ENCODE measurements at places on chromosomes 1 and 21.
A peak's percentile ranks its signal among the peaks of the same experiment; 100 is the strongest.

DNA sequence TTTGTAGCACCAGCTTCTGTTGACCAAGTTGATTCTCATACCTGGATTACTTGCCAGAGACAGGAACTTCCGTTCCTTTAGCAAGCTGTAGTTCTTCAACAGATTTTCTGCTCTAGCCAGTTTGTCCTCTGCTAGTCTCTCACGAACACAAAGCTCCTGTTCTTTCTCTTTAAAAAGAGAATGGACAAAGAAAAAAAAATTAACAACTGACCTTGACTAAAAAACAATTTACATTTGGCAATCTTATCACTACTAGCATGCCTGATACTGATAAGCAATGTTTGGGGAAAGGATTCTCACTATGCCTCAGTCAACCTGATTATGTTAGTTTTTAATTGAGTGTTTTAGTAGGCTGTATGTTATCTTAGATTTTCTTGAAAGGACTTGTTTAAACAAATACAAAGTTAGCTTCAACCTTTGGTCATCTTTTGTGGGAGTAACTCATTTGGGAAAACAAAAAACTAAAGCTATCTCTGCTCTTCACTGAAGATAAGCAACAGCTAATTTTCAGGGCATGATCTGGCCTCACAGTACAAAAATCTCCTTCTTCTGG, 8.3 kb downstream of the NEK2 start:
- no peak for DNase-seq

DNA sequence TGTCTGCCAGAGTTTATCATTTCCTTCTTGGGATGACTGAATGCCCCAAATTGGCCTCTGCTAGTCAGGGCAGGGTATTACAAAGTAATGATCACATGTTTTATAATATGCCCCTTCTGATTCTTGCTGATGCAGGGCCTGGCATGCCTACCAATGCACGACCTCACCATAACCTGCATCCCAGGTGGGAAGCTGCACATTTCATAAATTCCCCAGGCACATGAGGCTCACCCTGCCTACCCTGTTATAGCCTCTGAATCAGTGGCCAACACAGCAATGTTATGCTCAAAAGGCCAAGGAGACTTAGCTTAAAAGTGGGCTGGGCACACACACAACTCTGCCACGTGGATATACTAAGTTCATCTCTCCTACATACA, 28.0 kb upstream of the XPR1 start:
- no peak for DNase-seq

DNA sequence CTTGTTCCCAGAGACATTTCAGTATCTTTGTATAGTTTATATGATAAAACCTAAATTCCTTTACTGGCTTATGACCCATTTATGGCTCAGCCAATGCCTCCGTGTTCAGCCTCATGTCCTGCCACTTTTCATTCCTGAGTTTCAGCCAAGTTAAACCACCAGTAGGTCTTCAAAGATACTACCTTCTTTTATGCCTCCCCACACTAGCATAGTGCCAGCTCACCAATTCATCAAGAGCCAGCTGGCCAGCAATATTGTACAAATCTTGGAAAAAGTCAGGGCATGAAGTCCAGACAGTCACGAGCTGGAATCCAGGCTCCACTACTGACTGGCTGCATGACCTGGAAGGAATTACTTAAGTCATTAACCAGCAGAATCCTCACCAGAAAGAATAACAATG, 446.0 kb downstream of the GPATCH2 start:
- DNase-seq: no peak

- DNase-seq: no peak
Observed at GRCh38 chr1:236400061-236400603, 6.0 kb downstream of the EDARADD start.

DNA sequence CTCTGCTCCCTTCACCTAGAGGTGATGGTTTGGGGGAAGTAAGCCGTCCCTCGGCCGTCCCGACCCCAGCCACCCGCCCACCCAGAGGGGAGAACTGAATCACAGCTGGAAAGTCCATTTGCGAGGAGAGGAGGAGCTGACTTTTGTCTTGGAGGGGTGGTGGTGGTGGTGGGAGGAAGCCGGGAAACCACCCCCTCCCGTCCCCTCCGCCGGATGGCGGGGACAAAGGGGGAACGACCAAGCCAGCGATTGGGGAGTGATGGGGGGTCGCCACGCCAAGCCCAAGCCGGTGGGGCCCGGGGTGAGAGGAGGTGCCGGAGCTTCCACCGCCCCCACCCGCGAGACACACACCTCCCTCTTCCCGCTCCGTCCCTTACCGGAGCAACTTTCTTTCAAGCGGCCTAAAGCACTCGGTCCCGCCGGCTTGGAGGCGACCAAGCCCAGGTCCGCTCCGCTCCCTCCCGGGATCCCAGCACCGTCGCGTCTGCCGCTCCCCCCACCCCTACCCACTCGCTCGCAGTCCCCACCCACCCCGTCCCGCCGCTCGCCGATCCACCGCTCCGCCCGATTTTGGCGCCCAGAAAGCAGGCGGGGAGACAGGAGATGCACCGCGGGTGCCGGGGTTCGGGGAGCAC, 540 bp downstream of the ARHGEF2 start:
- peak; percentile 31 for DNase-seq

- DNase-seq: no peak
Observed at GRCh38 chr1:179951383-179952144, 3.0 kb upstream of the CEP350 start.

GRCh38 chr21:19833082-19833481, 1165.1 kb upstream of the NCAM2 start:
- DNase-seq: no peak

DNA sequence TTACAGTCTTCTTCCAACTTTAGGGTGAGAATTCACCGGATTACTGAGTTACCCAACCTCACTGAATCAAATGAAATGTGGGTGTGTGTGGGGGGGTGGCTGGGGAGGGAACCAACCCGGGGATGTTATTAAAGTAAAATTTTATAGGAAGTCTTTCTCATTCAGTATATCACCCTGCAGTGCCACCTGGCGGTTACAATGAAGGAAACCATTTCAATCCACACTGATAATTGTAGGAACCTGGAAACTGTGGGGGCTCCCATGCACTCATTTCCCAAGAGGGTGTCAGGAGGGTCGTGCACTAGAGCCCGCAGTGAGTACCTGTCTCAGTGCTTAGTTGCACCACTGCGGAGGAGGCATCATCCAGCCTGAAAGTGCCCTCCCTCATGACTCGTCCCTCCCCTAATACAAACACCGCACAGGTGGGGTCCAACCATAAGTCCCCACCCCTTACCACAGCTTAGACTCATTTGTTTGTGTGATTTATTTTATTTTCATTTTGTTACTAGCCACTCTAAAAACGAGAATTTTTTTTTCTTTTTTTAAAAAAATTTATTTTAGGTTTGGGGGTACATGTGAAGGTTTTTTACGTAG, 29.1 kb upstream of the IGSF5 start:
- peak; percentile 5 for DNase-seq

DNA sequence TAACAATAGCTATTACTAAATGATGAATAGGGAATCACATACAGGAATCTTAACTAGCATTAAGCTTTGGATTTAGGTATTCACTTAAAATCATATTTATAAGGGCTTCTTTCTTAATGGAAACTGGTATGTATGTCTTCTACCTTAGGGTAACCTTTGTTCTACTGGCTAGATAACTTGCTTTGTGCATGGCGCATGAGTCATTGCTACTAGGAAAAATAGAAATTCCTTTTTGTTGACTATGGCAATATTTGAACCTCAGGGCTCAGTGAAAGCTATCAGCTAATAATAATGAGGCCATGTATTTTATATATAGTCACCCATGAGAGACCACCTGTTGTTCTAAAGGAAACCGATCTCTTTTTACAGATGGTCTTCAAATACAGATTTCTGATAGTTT, 72.5 kb downstream of the RPS6KC1 start:
- no peak for DNase-seq

DNA sequence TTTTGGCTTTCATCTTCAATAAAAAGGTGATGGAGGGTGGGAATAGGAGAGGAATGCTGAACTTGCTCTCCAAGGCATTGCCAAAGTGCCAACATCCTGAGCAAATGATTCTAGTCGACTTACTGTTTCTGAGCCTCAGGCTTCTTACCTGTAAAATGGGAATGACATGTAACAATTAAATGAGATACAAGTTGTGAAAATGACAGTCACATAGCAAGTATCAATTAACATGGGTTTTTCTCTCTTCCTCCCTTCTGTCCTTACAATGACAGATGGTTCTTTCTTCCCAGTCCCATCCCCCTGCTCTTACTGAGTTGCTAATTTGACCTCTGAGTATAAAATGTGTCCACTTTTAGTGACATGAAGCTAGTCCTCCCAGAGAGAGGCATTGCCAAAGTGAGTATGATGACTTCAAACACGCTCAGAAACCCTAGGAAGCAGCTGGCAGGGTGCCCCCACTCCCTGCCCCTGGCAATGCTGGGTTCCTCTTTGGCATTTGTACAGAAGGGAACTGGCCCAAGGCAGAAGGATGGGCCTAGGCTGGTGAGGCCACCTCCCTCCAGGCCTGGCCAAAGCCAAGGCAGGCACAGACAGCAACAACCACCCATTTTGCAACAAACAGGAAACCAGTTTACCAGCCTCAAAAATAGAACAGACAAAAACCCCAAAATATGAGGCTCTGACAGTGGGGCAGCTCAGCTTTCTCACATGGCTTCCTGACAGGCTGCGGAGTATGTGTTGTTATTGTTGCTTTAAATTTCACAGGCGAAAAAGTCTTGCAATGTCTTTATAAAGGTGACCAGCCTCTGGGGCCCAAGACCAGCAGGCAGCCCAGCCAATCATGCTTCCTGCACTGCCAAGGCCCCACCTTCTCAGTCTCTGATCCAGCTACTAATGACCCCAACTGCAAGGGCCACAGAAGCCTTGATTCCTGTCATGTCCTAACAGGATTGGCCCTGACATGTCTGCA, 115.9 kb downstream of the HIVEP3 start:
- peak; percentile 12 for DNase-seq

DNA sequence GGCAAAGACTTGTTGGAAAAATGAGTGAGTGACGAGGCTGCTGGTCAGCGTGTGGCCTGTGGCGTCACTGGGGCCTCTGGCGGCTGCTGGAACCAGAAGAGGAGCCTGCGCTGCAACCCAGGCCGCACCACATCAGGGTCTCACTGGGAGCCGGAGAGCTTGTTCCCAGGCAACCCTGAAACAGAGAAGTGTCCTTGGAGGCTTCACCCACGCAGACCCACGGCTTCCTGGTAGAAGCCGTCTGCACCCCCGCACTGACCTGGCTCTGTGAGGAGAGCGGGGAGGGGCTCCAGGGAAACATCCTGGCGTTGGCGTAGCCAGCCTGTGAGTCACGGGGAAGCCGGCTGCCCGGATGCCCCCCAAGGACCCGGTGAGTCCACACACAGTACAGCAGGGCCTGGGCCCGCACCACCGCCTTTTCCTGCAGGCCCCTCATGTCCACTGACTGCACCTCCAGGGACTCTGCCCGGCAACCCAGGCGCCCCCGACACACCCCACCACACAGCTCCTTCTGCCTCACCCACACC, 57.4 kb downstream of the COL6A1 start:
- no peak for DNase-seq

- no peak for DNase-seq
Observed at GRCh38 chr1:40984066-40984465, 4.6 kb downstream of the CTPS1 start.

GRCh38 chr1:51669816-51670215, 52.9 kb downstream of the OSBPL9 start:
- DNase-seq: no peak

DNA sequence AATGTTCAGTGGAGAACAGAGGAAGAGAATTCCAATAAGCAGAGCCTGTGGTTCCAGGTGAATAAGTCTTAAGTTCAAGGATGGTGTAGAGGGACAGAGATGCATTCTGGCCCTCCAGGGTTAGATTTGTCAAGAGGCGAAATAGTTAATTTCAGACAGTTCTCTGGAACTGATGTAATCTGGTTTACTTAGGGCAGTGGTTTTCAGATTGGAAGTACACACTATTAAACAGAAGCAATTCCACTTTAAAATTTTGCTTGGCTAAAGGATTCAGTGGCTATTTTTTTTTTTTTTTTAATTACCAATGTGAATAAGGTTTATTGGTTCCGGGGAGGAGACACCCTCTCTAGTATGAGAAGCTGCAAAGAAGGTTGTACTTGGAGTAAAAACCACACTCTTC, 25.3 kb upstream of the MYOCOS start:
- no peak for DNase-seq

GRCh38 chr1:245441689-245442088, 286.9 kb downstream of the KIF26B start:
- no peak for DNase-seq

GRCh38 chr21:44694776-44695175, 2.2 kb upstream of the KRTAP10-12 start:
- DNase-seq: no peak

GRCh38 chr1:201694608-201695335, 134.2 kb upstream of the IPO9 start:
- no peak for DNase-seq

DNA sequence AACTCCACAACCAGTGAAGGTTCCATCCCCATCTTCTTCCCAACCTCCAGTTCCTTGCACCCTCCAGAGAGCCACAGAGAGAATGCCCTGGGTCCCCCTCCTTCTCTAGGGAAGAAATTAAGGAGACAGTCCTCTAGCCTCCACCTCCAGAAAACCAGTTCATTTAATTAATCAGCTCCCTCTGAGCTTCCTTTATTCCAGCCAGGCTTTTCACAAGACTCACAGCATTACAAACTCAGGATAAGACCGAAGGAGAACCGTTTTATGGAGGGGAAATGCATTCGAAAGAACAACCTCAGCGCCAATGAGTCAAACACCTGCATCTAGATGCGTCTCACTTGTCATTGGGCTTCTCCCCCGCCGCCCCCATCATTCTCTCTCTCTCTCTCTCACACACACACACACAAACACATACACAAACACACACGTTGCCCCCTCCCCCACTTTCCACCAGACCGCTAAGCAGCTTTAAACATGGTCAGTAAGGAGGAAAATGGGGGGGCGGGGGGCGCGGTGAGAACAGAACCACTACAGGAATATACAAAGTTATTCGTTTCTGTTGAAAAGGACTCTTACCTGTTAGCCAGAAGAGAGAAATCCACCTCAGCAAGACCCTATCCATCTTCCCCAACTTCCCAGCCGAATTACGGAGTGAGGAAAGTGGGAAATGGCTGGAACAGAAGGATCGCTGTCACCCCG, 544 bp downstream of the ILDR2 start:
- no peak for DNase-seq

DNA sequence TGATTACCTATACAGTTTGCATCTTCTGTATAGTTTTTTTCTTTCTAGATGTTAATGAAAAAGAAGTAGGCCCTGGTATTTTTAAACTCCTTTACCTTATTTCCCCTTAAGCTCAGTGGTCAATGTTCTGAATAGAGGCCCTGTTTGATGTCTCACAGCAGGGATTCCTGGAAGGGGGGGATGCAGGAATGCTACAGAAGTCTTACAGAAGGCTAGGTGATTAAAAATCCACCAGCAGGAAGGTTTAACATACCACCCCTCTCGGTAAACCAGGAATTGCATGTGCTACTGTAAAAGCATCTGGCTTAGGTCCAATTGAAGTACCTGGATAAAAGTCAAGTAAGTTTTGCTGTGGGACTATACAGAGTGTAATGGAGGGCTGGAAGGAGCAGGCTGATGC, 78.3 kb downstream of the NOS1AP start:
- DNase-seq: no peak

- no peak for DNase-seq
Observed at GRCh38 chr1:17672226-17672625, 82.9 kb upstream of the ACTL8 start.

- no peak for DNase-seq
Observed at GRCh38 chr1:13605159-13605558, 21.5 kb downstream of the PDPN start.

Data from stimulated activated CD8-positive, alpha-beta memory T cell treated with anti-CD3 and anti-CD28 coated beads, Interleukin-7, amount 100 ng/mL, for 1 hour (primary cell).